ENCODE measurements at places on chromosomes 1 and 21.

- DNase-seq, result peak; percentile 49
These were observed 227.7 kb upstream of the SAMSN1 start for GRCh38 chr21:14773777-14774345.

GRCh38 chr1:100353071-100353801 is 930 bp downstream of the CDC14A start:
- peak; percentile 38 for DNase-seq

DNA sequence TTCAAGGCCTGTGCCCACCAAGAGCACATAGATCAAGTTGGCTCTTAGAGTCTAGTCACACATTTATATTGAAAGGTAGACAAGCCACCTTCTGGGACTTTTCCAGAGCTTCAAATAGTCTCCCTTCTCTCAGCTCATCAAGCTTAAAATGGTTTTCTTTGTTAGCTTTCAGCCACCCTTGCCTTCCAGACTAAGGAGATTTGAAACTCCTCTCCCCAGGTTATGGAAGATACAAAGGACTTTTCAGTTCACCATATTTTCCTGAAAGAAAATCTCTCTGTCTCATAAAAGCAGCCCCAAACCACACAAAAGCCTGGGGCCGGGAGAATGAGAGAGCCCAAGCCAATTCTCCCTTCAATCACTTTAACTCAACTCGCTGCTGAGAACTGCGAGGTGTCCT is 134.1 kb downstream of the ZC3H11B start:
- no peak for DNase-seq

DNA sequence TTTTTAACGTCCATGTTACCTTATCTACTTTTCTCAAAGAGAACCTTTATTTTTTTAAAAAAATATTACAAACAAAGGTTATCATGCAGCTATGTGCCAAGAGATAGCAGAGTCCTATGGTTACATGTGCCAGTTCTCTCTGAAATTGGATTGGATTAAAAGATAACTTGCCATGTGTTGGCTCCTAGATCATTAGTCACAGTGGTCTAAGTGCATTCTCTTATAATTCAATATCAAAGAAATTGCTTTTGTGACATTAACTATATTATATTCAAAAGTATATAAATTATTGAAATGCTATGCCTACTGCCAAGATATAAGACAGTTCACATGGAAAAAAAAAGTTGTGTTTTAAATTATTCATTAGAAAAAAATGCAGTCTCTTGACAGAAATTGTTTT is 494.2 kb downstream of the NEGR1 start:
- no peak for DNase-seq

DNA sequence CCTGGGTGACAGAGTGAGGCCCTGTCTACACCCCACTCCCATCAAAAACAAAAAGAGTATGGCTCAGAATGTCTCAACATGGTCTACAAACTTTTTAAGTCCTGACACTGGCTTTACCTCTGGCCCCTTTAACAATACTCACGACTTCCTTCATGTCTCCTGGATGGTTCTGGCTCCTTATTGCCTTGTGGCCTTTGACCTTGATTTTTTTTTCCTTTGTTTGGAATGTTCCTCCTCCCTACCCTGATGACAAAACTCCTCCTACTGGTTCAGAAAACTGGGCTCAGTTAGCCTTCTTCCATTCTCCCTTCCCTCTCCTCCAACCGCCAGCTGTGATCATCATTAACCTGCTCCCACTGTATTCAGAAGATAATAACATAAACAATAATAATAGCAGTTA is 4.6 kb upstream of the SOAT1 start:
- DNase-seq, result peak; percentile 43

- DNase-seq, result no peak
These were observed 45.2 kb downstream of the NENF start for GRCh38 chr1:212477680-212478466.

GRCh38 chr1:30801771-30802198 is 44.2 kb upstream of the LAPTM5 start:
- peak; percentile 79 for DNase-seq

DNA sequence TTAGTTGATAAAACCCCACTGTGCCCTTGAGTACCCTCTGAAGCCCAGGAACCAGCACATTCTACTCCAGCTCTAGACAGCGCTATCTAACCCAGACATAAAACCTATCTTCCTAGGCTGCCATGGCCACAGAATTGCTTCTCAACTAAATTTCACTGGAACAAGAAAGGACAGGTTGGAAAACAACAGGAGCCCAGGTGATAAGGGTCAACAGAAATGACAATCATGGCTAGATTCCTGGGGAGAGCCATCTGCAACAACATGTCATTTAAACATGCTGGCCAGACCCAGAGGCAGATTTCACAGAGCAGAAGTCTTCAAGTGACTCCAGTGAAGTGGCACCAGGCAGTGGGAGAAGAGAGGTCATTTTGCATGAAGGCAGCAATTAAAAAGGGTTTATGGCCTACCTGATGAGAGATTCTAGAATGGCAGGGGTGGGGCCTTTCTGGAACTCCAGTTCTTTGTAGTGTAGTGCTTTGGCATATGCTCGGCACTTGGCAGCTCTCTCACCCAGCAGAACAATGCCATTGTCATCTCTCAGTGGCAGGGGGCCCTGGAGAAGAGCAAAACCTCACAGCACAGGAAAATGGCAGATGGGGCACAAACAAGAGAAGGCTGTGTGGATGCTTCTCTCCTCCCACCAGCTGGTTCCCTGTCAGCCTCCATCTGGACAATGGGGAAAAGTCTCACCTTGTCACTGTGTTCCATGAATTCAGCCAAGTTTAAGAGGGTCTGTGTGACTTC is 9.9 kb downstream of the ANGPTL7 start:
- DNase-seq, result no peak

- no peak for DNase-seq
These were observed 838.7 kb upstream of the PRMT6 start for GRCh38 chr1:106217765-106218164.

DNA sequence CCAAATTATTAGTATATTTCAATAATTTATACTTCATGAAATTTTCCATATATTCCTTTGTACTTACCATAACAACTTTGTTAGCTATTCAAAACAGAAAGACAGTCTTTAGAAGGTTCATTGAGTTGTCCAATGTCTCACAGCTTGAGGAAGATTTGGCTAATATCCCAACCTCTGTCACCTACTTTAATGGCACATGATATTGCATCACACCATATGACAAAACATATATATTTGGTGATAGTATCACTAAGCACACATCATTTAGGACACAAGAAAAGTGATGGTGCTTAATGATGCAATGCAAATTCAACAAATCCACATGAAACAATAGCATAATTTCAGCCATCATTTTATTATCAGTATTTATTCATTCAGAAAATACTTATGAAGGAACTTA is 122.0 kb upstream of the BRINP3 start:
- no peak for DNase-seq

- DNase-seq, result no peak
These were observed 5.7 kb downstream of the WNT4 start for GRCh38 chr1:22137004-22137720.

- DNase-seq, result no peak
These were observed 29.2 kb downstream of the ARID4B start for GRCh38 chr1:235298758-235299157.

GRCh38 chr1:243471754-243472745 is 216.2 kb downstream of the SDCCAG8 start:
- DNase-seq, result no peak

DNA sequence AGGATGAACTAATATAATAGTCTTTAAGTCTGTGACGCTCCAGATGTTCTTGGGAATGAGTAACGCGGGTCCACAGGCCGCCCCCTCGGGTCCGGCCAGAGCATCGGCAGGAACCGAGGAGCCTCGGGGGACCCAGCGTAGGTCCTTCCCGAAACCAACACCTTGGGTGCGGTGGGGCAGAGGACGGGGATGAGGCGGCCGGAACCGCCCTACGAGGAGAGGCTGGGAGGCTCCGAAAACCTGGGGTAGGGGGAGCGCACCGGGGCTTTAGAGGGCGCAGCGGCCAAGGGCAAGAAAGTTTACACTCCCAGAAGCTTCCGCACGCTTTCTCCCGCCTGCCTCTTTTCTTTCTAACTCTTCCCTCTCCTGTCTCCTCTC is 7.1 kb downstream of the DMRTA2 start:
- DNase-seq, result no peak

DNA sequence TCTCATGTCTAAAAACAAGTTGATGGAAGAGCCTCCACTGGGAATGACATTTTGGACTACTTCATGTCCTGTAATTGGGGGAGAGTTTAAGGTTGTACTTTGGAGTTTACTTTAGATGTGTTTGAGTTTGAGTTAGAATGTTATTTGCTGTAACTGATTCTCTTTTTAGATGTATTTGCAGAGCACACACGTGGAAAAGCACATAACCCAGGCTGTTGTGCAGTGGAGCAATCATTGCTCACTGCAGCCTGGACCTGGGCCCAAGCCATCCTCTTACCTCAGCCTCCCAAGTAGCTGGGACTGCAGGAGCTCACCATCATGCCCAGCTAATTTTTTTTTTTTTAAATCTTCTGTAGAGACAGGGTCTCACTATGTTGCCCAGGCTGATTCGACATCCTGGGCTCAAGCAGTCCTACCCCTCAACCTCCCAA is 36.7 kb upstream of the SH3D21 start:
- DNase-seq, result peak; percentile 52

DNA sequence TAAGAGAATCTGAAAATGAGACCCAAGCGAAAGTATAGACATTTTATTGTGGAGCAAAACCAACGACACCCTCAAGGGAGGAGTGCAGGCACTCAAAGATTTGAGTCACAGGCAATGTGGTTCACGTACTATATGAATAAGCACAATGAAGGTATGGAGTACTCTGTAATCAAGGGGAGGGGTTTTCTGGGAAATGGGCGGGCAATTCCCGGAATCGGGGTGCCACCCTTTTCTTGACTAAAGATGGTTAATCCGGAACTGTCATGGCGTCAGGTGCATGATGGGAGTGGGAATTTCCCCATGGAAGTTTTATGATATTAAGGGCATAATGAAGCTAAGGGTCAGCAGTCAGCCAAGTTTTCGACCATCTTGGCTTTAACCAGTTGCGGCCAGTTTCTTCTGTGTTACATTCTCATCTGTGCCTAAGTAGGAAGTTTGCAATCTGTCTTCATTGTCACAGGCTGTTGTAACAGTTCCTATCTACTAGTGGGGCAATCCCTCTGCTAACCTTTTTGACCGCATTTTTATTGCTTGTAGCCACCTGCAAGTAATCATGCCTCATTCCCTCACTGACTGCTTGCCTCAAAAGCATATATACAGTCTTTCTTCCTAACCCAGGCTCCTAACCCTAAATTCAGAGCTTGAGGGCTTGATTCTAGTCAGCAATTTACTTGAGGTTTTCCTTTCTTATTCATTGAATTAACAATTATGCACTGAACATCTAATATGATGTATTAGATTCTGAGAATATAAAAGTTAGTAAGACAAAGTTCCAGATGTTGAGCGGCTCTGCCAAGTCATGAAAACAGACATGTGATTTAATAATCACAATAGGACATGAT is 775 bp upstream of the AIM2 start:
- no peak for DNase-seq

GRCh38 chr1:56045062-56045461 is 534.3 kb downstream of the PLPP3 start:
- no peak for DNase-seq

DNA sequence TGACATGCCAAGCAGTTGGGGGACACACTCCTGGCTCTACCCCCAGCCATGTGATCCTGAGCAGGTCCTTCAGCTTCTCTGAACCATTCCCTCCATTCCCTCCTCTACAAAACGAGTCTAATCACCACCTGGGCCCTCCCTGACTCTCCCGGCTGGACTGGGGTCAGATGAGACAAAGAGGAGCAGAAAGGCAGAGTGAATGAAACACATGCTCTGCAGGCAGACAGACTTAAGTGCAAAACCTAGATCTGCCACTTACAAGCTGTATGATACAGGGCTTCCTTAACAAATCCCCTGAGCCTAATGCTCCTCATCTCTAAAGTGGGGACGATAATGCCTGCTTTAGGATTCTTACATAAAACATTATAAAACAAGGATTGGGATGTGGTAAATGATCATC is 17.3 kb downstream of the RIMS3 start:
- DNase-seq, result no peak

All from Caco-2 (cell line).